ENCODE measurements at places on chromosomes 7 and 10.

DNA sequence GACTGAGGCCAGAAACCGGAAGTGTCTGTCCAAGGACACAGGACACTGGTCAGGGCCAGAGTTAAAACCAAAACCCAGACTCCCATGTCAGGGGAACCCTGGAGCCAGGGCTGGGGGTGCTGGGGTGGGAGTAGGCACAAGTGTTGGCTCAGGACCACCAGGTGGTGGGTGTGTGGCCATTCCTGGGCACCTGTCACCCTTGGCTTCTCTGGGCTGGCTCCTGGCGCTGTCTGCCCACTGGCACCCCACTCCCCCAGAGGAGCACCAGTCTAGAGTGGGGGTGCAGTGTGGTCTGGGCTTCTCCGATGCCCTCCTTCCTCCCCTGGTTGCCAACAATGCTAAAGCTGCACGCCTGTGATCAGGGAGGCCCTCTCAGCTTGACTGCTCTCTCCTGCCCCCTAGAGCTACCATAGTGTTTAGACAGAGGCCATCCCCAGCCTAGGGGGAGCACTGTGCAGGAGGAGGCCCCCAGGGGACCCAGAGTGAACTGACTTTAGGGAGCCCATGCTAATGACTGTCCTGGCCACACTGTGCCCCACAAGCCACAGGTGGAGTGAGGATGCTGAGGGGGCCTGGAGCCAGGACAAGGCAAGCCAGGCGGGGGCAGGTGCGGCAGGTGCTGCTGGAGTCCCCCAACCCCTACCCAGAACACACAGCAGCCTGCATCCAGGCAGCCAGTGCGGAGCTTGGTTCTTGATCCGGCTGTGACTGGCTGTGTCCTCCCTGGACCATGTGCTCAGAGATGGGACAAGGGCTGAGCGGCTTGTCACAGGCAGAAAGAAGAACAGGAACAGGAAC lies 11.0 kb downstream of the RASGEF1A start:
- no peak for DNase-seq

DNA sequence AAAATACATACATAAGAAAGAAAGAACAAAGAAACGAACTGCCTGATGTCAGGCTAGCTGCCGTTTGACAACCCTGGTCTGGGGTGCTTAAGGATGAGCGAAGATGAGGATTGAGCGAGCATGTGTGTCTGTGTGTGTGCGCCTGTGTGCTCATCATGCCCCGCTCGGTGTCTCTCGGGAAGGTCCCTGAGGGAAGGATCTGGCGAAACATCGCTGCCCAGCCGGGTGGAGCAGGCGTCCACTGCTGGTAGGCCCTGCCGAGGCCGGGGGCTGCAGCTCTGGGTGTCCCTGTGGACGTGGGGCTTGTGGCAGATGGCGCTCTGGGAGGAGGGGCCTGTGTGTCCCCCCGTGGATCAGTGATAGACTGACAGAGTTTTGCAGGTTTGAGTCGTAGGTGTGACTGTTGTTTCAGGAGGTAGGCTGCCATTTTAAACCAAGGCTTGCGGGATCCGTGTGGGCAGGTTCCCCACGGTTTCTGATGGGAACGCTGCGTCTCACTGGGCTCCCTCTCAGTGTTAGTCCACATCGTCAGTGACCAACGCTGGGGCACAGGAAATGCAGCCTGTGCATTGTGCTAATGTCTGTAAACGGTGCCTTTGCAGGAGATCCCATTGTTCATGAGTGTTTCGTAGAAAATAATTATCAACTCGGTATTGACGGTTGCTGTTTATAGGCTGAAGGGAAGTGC lies 5.9 kb upstream of the SUN1 start:
- no peak for DNase-seq

DNA sequence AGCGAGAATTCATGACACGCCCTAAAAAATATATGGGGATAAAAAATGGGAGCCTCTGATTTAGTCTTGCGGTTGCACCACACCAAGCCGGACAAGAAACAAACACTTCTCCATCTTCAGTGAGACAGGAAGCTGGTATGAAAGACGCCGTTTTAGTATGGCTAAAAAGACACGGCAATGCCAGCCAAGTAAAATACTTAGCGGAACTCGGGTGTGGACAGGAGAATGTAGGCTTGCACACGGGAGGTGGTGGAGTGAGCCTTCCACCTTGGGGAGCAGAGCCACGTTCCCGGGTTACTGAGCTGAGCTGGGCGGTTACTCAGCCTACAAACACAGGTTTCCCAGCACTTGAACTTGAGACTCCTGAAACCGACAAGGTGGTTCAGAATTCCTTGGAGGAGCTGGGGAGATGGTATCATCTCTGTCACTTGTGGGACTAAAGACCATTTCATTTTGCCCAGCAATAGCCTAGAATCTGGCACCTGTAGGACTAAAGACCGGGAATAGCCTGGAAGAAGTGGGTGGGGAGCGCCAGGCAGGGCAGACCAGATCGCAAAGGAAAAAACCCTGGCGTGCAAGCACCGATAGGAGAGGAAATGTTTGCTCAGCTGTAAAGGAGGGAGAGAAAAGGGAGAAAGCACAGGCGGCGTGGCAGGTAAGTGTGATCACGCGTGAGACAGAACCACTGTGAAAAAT lies 34.8 kb upstream of the SEPHS1 start:
- DNase-seq = no peak

DNA sequence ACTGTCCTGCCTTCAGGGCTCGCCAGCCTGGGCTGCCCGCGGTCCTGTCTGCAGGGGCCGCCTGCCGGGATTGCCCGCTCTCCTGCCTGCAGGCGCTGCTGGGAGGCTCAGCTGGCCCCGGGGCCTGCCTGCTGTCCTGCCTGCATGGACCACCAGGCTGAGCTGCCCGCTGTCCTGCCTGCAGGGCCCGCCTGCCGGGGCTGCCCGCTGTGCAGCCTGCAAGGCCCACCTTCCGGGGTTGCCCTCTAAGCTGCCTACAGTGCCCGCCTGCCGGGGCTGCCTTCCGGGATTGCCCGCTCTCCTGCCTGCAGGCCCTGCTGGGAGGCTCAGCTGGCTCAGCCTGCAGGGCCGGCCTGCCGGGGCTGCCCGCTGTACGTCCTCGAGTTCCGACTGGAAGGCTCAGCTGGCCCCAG lies 164.4 kb downstream of the GLRX3 start:
- DNase-seq = peak; percentile 32

- DNase-seq = no peak
These were observed 246.8 kb downstream of the CELF2 start for GRCh38 chr10:11264296-11265048.

GRCh38 chr7:38728145-38728544 lies 97.0 kb upstream of the AMPH start:
- no peak for DNase-seq

- DNase-seq = no peak
These were observed 40.0 kb upstream of the FAM3C start for GRCh38 chr7:121436136-121436535.

DNA sequence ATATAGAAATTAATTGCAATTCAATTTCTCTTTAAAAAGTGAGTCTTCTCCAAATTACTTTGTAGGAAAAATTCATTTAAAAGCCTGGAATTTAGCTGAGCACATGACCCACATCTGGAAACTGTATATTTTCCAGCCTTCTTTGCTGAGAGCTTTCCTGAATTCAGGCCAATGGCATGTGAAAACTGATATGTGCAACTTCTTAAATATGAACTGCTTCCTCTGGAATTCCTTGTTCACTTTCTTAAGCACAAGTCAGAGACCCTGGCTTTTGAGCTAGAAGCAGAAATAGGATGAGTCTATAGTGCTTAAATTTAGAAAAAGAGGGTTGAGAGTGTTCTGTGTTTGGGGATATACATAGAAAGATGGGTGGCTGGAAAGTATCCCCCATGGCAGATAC lies 365.1 kb upstream of the MTPN start:
- DNase-seq = no peak

GRCh38 chr7:112788778-112789343 lies 1.3 kb downstream of the TMEM168 start:
- DNase-seq = no peak

DNA sequence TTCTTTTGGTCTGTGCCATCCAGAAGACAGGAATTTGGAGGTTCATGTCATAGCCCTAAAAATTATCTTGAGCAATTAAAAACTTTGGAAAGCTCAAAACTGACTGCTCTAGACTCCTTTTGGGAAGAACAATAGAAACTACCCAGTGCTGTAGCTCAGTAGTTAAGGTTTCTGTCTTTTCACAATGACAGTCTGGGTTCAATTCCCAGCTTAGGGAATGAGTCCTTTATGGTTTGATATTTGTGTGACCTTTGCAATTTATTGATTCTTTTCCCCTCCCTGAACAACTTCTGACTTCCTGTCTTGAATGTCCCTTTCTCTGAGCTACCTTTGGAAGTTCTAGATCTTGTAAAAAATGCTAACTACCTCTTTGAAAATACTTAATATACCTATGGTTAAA lies 603.3 kb upstream of the IGFBP3 start:
- DNase-seq = no peak

GRCh38 chr7:25436413-25436812 lies 208.1 kb upstream of the NPVF start:
- DNase-seq = no peak

GRCh38 chr7:129719980-129720732 lies 108.6 kb downstream of the NRF1 start:
- DNase-seq = no peak

- DNase-seq = no peak
These were observed 14.2 kb upstream of the PRKAR1B start for GRCh38 chr7:741191-741671.

GRCh38 chr10:26571655-26572054 lies 125.8 kb upstream of the PDSS1 start:
- DNase-seq = no peak

GRCh38 chr7:66781408-66782090 lies 41.0 kb downstream of the RABGEF1 start:
- DNase-seq = no peak

DNA sequence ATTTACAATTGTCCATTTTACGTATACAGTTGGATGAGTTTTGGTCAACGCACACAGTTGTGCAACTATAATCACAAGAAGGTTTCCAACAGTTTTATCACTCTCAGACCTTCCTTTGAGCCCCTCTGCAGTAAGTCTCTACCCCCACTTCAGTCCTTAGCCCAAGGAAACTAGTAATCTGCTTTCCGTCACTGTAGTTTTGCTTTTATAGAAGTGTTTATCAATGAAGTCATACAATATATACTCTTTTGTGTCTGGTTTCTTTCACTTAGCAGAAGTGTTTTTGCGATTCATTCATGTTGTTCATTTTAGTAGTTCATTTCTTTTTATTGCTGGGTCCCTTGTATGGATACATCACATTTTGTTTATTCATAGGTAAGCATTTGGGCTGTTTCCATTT lies 92.9 kb upstream of the PIP4K2A start:
- no peak for DNase-seq

DNA sequence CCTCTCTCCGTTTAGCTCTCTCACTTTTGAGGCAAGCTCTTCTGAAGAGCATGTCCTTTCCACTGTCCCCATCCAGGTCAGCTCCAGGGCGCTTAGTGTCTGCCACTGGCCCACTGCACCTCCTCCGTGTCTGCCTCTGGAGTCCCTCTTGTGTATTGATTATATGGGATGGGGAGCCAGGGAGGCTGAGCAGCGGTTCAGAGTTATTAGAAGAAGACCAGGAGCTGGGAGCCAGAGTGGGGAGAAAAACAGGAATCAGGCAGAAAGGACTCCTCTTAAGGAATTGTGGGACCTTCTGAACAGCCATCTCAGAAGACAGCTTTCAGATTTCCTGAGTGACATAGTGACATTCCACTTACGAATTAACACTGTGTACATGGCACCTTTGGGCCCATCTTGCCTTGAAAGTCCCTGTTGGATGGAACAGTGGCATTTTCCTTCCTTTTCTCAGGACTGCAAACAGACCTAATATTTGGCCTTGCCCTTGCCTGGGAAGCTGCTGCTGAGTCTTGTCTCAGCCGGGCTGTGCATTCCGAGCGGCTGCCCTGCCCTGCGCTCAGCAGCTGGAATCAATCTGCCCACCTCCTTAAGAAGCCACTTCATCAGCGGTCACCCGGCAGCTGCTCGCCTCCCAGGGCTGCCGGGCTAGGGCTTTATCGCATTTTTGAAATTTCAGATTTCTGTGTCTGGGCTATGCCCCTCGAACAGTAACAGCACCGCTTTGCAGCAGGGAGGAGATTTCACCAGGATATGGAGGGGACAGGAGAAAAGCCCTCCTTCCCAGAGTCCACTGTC lies 81.1 kb upstream of the PRKG1 start:
- no peak for DNase-seq

DNA sequence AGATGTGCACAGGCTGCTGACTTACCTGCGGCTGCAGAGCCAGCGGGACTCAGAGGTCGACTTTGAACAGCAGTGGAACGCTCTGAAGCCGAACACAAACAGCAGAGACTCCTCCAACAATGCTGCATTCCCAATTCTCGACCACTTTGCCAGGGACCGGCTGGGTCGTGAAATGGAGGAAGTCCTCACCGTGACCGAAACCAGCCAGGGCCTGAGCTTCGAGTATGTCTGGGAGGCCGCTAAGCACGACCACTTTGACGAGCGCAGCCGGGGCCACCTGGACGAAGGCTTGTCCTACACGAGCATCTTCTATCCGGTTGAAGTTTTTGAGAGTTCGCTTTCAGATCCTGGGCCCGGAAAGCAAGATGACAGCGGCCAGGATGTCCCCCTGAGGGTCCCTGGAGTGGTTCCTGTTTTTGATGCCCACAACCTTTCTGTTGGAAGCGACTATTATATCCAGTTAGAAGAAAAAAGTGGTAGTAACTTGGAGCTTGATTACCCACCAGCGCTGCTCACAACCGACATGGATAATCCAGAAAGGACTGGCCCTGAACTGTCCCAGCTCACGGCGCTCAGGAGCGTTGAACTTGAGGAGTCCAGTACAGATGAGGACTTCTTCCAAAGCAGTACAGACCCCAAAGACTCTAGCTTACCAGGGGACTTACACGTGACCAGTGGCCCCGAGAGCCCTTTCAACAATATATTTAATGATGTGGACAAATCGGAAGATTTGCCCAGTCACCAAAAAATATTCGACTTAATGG lies 19.4 kb upstream of the BHLHA15 start:
- DNase-seq = no peak

DNA sequence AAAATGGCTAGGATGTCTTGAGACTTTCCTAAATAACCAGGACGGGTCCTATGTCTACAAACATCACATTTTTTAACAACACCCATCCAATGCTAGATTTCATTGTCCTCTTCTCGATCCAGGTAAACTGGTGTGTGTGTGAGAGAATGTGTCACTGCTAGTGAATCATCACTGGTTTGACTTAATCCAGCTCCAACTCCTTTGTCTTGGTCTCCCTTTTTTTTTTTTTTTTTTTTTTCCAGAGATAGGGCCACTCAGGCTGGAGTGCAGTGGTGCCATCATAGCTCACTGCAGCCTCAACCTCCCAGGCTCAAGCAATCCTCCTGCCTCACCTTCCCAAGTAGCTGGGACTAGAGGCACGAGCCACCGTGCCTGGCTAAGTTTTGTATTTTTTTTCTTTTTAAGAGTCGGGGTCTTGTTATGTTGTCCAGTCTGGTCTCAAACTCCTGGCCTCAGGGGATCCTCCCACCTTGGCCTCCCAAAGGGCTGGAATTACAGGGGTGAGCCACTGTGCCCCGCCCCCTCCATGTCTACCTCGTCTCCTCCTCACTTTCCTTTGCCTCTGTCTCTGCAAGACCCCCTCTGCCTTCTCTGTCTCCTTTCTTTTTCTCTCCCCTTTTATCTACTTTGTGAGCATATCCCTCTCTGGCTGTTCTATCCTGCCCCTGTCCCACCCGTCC lies 2.2 kb upstream of the UFSP1 start:
- no peak for DNase-seq

GRCh38 chr7:4845740-4846142 lies 16.1 kb downstream of the PAPOLB start:
- no peak for DNase-seq
